ENCODE measurements at places on chromosomes 2 and 18. TPM values are rescaled to one million over a fixed set of nuclear protein-coding genes. Genes with fewer than 3 reads are reported as not detected.

- no peak for DNase-seq
Observed at GRCh38 chr2:15645720-15646385, 54.2 kb downstream of the DDX1 start.

DNA sequence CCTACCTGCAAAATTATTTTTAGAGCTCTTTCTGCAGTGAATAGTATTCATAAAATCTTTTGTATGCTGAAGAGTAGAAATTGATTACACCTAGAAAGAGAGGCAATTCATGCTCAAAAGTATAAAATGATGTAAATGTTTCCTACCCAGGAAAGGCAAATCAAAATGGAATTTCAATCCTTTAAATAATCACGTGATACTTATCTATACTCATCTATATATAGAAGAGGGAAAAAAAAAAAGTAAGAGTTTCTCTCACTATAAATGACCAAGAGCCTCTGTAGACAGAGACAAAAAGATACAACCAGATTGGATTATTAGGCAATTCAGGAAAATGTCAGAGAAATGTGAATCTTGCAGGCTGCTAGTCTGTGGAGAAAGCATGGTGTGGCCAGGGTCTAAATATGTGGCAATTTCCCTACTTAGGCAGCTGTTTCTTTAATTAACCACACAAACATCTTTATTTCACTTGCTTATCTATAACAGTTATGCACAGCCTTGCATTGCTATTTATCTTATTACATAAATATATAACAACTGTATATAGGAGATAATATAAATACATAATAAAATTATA is 39.5 kb downstream of the METTL8 start:
- no peak for DNase-seq

The ANKRD62 gene
- 0.40 TPM for total RNA-seq

DNA sequence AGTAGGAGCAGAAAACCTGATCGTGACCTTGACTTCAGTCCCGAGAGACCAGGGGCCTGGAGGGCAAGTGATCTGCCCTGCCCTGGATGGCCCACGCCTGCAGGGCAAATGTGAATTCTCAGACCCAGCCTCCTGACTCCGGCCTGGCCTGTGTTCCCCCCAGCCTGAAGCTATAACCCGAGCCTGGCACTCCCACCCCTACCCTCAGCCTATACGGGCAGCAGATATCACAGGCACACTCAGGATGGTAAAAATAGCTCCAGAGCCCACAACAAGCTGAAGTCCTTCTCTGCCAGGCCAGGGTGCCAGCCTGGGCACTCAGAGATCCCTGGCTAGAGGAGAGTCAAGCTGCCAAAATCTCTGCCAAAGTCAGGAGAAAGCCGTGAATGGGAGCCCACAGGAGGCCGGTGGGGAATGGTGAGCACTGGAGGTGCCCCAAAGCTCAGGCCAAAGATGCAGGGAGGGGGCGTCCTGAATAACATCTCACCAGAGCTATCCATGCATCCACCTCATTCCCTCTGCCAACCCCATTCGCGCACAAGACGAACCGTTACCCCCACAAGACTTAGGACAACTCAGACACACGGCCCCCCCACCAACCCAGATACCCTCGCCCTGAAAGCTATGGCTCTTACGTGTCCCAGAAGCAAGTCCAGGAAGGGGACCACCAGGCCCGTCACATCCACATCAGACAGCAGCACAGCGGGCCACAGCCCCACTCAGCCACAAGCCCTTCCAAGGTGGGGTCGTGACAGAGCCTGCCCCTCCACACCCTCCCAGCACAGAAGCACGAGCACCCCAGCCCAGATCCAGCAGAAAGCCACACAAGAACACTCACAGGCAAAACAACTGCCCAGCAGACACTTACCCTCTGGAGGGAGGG is 144.9 kb downstream of the TNS1 start:
- DNase-seq: no peak

- DNase-seq: no peak
Observed at GRCh38 chr2:233866479-233866878, 1.7 kb downstream of the MSL3B start.

The LBX2 gene
- total RNA-seq: 3.6 TPM

The ERFE gene
- 0.30 TPM for total RNA-seq

The HOXD11 gene
- total RNA-seq: not detected

DNA sequence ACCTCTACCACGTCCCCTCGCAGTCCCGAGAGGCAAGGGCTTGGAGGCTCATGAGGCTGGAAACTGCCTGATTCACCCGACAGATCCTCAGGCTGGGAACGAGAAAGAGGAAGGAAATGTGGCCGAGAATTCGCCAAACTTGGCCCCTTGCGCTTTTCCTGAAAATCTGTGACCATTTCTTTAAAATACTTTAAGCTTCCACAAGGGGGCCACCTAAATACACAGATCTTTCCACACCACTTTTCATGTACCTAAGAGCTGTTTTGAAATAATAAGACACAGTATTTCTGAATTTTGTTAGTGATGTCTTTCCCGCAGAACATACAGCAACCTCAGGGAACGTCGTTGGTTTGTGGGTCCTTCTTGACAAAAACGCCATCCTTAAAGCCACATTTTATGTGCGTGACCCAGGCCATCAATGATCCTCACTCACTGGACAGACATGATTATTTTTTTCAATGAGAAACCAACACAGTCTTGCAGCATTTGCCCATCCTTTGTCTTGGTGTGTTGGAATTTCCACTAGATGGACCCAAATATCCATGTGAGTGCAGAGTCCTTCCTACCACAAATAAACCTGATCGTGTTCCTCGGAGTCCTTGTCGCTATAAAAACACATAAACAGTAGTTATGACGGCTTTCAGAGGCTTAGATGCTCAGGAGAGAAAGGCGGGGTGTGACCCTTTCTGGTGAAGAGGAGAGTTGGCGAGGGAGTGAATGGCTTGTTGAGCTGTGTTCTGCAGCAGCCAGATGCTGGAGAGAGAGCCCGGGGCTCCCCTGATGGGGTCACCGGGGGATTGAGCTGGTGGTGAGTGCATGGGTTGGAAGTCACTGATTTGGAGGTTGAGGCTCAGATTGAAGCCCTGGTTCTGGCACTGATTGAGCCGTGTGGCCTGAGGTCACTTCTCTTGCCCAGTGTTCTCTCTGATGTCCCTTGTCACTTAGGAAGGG is 25.0 kb downstream of the DCDC2C start:
- no peak for DNase-seq

The ZNF385B gene
- total RNA-seq: 22.1 TPM

- no peak for DNase-seq
Observed at GRCh38 chr18:75223687-75224347, 13.2 kb downstream of the TSHZ1 start.

DNA sequence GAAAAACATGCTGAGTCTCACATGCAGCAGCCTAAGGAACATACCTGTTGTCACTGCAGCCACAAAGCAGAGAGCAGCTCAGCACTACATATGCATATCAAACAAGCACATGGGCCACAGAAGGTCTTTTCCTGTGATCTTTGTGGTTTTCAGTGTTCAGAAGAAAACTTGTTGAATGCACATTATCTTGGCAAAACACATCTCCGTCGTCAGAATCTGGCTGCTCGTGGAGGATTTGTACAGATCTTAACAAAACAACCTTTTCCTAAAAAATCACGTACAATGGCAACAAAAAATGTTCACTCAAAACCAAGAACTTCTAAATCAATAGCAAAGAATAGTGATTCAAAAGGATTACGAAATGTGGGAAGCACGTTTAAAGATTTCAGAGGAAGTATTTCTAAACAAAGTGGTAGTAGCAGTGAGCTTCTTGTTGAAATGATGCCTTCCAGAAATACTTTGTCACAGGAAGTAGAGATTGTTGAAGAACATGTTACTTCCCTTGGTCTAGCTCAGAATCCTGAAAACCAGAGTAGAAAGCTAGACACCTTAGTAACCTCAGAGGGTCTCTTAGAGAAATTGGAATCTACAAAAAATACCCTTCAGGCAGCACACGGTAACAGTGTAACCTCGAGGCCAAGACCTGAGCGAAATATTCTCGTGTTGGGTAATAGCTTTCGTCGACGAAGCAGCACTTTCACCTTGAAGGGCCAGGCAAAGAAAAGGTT is 34.1 kb downstream of the ZNF407 start:
- DNase-seq: no peak

The DPYSL5 gene
- total RNA-seq: not detected

GRCh38 chr2:128384446-128384845 is 65.8 kb upstream of the HS6ST1 start:
- DNase-seq: no peak

The RNF125 gene
- total RNA-seq: 3.3 TPM

DNA sequence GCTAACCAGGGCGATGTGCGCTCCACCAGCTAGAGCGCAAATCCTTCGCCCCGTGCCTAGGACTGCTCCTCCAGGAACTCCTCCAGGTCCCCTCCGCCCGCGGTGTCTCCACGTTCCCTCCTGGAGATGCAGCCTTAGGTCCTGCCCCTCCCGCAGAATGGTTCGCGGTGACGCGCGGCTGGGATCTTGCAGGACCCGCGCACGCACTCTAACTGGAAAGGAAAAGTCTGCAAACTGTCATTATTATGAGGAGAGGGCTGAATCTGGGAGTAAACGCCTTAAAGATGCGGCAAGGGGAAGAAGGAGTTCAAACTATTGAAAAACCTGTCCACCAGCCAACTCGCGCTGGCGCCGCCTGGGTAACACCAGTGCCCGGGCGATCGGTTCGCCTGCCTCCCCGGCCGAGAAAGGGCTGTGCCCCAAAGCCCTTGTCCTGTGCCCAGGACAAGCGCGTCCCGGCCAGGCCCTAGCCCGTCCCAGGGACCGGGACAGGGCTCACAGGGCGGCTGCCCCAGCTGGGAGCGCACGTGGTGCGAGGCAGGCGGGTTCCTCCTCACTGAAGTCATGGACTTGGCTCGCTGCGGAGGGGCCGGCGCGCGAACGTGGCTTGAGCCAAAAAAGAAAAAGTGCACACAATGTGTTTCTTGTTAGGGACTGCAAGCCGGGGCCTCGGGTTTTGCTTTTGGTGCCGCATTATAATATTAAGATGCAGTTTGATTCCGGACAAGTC is 5.5 kb upstream of the ID2 start:
- peak; percentile 95 for DNase-seq

DNA sequence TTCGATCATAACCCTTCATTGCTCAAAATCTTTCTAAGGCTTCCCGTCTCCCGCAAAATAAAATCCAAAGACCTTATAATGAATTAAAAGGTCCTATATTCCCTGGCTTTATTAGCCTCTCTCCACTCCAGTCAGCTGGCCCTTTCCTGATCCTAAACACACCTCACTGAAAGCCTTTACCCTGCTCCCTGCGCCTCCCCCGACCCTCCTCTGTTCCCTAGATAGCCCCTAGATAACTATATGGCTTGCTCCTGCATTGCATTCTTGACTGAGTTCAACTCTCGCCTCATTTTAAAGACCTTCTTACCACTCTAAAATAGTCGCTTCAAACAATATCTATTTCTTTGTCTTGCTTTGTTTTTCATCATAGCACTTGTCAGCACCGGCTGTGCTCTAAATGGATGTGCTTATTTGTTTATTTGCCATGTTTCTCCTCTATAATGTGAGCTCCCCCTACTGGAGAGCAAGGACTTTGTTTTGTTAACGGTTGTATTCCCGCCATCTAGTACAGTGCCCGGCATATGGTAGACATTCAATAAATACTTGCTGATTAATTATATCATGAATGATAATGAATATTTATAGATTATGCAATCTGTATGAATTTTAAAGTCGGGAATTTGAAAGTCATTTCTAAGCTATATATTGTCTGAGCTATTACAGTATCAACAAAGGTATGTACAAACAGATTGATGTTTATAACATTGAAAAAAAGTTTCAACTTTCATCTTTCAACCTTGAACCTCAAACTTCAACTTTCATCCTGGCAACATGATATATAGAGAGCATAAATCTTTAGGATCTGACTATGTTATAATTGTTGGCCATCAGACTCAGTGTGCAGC is 32.4 kb upstream of the VIT start:
- no peak for DNase-seq

GRCh38 chr2:35891528-35891927 is 464.1 kb upstream of the CRIM1 start:
- DNase-seq: no peak

DNA sequence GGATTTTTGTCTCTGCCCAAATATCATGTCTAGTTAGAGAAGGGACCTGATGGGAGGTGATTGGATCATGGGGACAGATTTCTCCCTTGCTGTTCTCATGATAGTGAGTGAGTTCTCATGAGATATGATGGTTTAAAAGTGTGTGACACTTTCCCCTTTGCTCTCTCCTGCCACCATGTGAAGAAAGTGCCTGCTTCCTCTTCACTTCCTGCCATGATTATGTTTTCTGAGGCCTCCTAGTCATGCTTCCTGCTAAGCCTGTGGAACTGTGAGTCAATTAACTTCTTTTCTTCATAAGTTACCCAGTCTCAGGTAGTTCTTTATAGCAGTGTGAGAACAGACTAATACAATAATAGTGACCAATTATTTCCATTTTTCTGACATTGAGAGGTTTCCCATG is 167.3 kb upstream of the CYRIA start:
- no peak for DNase-seq

DNA sequence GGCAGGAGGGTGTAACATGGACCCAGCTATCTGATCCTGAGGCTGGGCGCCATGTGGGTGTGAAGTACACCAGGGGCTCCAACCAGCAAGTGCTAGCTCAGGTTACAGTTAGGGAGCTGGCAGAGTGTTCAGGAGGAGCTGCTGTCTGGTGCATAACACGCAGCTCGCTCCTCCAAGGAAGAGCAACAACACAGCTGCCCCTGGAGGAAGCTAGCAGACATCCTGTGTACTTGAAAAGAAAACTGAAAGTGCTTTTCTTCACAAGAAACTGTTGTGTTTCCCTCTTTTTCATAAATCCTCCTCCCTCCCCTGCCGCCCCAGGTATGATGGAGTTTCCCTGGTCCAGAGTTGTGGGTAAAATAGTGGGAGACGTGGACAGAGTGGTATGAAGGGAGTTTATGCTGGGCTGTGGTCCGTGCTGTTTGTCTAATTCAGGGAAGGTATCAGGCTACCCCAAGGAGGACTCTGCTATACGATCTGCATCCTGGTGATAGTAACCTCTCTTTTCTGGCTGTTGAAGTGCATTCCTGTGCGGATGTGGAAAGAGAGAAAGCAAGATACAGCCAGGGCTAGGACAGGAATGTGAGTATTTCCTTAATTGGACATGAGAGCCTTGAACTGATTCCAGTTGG is 6.1 kb upstream of the LBH start:
- no peak for DNase-seq

DNA sequence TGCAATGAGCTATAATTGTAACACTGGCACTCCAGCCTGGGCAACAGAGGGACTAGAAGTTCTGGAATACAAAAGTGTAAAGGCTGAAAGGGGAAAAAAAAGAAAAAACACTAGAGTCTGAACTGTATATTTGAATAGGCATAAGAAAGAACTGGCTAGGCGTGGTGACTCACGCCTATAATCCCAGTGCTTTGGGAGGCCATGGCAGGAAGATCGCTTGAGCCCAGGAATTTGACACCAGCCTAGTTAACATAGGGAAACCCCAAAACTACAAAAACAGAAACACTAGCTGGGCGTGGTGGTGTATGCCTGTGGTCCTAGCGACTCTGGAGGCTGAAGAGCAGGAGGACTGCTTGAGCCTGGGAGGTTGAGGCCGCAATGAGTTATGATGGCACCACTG is 70.6 kb downstream of the SAP130 start:
- no peak for DNase-seq

- DNase-seq: peak; percentile 50
Observed at GRCh38 chr18:35407871-35408481, 30.8 kb upstream of the ZNF396 start.

Data from upper lobe of left lung (tissue), 6 donors.